ENCODE measurements at places on chromosomes 16 and 17.

DNA sequence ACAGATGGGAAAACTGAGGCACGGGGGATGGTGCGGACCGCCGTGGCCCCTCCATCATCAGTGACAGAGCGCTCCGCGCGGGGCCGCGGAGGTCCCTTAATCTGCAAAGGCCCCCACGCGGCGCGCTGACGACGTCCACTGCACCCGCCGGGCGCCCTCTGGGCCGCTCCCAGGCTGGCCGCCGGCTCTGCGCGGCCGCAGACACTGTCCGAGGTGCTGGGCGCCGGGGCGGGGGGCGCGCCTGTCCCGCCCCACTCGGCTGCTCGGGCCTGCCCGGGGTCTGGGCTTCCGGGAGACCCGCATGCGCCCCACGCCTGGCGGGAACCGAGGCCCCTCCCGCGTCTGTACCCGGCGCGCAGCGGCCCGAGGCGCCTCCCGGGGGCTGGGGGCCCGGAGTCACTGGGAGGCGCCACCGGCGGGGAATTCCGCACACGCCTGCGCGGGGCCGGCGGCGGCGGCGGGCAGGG is 550 bp upstream of the RNF213 start:
- peak; percentile 81 for DNase-seq

DNA sequence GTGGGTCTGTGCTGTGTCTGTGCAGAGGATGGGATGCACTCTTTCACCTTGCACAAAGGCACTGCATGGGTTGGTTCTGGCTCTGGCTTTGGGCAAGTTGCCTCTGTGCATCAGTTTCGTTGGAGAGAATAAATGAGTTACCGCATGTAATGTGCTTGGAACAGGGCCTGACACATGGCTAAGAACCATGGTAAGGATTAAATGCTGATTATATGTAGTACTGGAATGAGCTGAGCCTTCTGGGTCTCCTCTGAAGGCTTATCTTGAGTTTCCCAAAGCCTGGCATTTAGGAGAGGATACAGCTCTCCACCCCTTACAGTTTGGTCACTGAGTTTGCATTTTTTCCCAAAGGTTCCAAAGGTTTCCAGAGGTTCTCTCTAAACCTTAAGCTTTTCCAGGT is 69.1 kb downstream of the KSR1 start:
- no peak for DNase-seq

DNA sequence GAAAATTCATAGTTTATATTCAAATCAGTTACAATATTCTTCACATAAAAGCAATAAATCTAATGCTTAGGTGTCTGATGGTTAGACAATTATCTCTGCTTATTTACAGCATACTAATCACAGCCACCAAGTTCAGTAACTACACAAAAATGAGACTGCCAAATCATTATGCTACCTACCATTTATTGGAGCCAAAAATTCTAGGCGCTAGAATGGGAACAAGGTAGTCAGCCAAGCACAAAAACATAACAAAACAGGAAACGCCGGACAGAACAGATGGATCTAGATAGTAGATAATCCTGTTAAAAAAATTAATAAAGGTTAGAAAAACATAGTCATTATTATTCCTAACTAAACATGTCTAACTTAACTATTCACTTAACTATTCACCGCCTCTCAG is 3.6 kb downstream of the ARL6IP1 start:
- no peak for DNase-seq

- DNase-seq: no peak
These were observed 71.7 kb upstream of the PMFBP1 start for GRCh38 chr16:72243621-72244020.

DNA sequence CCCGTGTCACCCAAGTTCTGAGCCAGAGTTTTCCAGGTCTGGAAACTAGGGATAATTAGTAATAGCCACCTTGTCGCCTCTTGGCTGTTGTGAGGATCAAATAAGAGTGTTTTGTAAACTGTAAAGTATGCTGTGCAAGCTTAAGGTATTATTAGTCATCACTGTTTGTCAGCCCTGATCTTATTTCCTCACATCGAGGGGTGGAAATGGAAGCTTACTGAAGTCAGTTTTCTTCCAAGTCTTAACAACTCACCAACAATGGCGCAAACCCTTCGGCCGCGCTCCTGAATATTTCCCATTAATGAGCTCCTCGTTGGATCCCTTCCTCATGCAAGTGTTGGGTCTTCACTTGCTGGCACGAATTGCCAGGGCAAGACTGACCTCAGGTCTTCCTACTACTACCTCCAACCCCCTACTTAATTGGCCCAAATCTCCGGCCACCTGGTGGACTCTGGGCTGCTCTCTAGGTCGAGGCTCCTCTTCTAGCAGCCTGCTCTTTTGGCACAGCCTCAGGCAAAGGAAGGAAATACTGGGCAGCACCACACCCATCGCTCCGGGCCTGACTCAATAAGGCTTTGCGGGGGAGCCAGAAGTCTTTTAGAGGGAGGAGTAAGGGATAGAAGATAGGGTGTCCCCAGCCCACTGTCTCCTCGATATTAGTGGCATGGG is 885 bp upstream of the SLC35B1 start:
- DNase-seq: peak; percentile 3

GRCh38 chr17:14921936-14922335 is 343.2 kb downstream of the PMP22 start:
- DNase-seq: no peak
